ENCODE measurements at places on chromosomes 1 and 21.

DNA sequence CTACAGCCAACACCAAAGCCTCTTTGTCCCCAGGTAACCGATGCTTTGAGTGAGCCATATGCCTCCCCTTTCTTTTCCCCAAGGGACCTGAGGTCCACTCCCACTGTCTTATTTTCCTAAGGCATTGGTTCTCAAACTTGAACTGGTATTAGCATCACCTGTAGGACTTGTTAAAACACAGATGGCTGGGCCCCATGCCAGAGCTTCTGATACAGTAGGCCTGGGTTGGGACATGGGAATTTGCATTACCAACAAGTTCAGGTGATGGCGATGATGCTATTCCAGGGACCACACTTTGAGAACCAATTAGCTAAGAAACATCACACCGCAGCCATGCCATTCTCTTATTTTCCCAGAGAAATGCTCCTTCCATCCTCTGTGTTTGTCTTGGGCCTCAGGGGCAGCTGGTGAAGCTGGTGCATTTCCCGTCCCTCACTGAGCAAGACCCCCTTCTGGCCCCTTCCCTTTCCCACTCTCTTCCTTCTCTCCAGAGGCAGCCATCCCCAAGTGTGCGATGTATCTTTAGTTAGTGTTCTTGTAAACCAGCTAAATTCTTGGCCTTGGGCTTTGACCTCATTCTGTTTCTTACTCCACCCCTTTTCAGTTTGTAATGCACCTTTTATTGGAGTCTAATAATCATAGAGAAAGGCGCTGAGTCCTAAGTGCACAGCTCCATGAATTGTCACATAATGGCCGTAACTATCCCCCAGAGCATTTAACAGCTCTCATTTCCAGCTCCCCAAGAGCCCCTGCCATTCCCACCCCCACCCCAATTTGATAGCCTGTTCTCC lies 14.2 kb upstream of the TTC22 start:
- no peak for DNase-seq

DNA sequence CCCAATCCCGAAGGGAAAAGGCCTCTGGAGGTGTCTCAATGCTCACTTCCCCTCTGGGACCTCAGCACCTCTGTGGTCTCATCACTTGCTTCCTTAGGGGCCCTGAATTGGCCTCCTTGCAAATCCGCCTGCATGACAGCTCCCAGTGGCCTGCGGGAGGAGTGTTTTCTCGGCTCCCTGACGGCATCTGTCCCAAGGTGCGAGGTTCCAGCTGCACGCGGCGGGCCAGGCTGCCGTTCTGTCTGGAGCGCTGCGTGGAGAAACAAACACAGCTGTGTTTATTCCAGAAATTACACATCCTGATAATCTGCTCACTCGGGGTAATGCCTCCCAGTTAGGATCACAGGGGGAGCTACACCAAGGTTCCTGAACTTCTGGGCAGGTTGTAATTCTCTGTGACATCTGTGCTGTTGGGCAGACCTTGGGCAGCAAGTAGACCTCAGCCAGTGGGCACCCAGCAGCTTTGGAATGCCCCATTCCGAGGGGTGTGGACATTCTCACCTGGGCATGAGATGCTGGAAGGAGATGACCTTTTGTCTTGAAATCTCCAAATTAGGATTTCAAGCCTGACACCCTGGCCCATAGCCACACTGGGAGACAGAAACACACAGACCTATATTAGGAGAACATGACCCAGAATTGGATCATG lies 18.2 kb downstream of the EPHB2 start:
- DNase-seq: no peak

DNA sequence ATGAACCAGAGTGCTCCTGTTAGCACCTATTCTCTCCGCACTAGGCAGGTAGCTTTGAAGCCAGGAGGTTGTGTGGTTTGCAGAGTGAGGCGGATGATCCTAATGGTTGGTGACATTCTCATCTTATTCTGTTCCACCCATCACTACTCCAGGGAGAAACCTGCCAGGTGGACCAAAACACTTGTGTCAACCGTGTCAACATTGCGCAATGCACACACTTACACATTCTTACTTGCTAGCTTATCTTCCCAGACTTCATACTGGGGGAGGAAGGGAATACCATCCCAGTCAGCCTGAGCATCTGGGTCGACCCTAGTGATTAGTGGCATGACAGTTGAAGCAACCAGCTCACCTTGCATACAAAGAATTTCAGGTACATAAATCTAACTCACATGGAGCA lies 236.9 kb downstream of the RPS6KC1 start:
- no peak for DNase-seq

DNA sequence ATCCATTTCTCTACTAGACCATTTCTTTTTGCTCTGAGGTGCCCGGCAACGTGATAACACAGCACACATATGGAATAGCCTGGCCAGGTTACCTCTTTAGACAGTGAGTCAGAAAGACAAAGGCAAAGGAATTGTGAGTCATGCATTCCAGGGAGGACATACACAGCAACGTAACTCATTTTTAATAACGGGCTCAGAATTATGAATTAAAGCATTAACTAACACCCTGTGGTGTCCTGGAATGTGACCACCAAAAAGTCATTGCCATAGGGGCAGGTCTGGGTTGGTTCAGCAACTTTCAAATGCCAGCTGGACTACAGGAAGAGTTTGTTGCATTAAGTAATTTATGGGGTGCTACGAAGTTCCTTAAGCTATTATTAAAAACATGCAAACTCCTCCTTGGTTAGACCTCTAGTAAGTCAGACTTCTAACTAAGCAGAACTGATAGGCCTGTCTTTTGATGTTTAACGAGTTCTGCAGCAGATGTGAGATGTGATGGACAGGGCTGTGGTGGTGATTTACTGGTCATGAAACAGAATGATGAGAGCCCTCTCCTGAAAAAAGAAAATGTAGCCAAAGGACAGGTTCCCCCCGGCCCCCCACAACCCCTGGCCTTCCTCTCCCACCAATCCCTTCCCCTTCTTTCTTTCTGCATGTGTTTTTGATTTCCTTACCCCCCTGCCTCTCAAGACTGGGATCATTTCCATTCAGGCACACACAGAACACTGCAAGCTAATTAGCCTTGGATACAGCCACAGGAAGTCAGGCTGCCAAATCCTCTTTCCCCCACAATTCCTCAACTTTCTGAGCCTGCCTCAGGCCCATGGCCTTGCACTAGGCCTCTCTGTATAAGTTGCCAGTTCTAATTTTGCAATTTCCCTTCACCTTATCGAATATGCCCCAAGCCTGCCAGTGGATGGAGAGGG lies 88.9 kb upstream of the HAO2 start:
- DNase-seq: peak; percentile 80

DNA sequence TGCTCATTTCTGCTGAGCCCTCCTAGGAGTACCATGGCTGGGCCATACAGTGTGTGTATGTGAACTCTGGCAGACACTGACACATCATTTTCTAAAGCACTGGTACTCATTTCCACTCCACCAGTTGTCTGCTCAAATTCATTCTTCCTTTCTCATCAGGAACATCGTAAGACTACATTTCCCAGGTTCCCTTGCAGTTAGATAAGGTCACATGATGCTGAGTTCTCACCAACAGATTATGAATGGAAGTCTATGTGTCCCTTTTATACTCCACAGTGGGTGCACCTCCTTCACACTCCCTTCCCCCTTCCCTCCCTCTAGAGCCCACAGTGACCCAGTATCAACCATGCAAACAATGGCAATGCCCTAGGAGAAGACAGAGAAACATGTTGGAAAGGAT lies 38.3 kb upstream of the PAX7 start:
- DNase-seq: no peak

- peak; percentile 87 for DNase-seq
These were observed at the start of gene SPOCD1 for GRCh38 chr1:31815752-31816500. Gene SPOCD1 (minus strand): TSS chr1:31816022. CDS start chr1:31815333, 689 bp downstream.

- DNase-seq: no peak
These were observed 120.5 kb upstream of the WNT4 start for GRCh38 chr1:22263359-22263758.

DNA sequence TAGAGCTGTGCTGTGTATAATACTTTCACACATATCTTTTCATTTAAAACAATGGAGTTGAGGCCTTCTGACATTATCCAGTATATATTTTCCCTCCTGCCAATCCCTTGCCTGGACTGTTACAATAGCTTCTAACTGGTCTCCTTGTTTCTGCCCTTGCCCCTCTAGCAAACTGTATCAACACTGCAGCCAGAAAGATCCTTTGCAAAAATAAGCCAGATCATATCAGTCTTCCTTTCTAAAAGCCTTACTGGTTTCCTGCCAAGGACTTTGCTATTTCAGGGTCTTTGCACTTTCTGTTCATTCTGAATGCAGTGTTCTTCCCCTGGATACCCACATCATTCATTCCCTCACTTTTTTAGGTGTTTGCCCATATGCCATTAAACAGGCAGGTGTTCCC lies 370.1 kb downstream of the PTBP2 start:
- peak; percentile 27 for DNase-seq

DNA sequence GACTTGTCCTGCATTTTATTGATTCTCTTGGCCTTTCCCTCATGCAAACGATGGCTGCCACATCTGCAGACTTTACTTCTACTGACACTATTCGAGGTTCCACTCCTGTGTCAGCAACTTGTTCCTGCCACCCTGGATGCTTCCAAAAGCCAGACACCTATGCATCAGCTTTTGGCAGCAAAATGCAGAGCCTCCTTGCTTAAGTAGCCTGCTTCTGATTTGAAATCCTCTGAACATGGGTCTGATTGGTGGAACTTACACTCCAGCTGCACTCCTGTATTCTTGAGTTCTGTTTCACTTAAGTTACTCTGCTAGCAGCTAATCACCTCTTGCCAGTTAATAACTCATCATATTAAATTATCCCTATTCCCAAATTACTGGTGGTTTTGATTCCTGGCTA lies 152.1 kb upstream of the FMN2 start:
- peak; percentile 8 for DNase-seq

GRCh38 chr21:36705679-36706481 lies 7.0 kb downstream of the SIM2 start:
- no peak for DNase-seq

DNA sequence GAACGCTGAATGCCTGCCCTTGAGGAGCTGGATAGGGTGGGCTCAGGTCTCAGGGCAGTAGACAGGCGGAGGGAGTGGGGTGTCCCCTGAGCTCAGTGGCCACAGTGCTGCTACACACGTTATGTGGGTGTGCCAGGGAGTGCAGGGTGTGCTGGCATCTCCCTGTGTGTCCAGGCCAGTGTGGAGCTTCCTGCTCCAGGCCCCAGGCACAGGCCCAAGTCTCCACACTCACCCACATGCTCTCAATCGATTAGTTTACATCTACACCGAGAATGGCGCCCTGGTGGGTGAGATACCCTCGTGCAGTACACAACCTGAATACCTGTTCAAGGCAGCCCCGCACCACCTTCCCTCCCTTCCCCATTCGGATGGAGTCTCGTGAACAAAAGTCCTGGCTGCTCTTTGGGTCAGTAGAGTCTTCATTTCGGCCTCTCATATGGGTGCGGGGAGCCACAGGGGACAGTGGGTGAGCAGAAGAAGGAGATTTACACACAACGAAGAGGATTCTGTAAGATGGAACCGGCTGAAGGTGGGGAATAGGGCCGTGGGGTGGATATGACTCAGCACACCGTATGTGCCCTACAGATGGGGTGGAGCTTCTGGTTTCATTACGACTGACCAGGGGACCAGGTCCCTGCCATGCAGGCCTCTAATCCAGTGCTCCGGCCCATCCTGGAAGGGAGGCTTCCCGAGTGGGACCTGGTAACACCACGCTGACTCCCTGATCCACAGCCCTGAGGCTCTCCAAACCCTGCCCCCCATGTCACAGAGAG lies 93.3 kb downstream of the SPSB1 start:
- DNase-seq: no peak

GRCh38 chr1:221188458-221188857 lies 309.2 kb downstream of the HLX start:
- DNase-seq: no peak

GRCh38 chr1:169495916-169496315 lies 10.2 kb upstream of the SLC19A2 start:
- DNase-seq: no peak

- peak; percentile 8 for DNase-seq
These were observed 19.7 kb upstream of the ATP6V1G3 start for GRCh38 chr1:198560161-198560560.
